ENCODE measurements at places on chromosomes 1 and 21.

DNA sequence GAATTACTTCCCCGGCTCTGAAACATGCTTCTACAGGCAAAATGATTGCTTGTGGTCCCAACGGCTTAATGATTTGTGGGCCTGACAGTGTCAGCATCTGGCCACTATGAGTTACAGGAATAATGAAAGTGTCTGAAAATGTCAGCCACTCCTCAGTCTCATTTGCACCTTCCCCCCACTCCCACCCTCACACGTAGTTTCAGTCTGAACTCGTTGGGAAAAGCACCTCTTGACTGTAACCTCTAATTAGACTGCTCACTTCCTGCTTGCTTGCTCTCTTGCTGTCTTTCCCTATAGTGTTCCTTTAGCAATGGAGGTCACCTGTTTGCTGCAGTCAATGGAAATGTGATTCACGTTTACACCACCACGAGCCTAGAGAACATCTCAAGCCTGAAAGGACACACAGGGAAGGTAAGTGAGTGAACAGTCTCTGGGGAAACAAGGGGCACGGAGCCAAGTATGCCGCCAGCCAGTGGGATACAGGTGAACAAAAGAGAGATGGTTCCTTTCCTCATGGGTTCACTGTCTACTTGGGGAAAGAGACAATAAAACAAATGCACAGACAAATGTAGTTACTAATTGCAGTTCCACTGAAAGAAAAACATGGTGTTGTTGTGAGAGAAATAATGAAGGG lies 27.1 kb downstream of the CFAP57 start:
- DNase-seq = no peak

DNA sequence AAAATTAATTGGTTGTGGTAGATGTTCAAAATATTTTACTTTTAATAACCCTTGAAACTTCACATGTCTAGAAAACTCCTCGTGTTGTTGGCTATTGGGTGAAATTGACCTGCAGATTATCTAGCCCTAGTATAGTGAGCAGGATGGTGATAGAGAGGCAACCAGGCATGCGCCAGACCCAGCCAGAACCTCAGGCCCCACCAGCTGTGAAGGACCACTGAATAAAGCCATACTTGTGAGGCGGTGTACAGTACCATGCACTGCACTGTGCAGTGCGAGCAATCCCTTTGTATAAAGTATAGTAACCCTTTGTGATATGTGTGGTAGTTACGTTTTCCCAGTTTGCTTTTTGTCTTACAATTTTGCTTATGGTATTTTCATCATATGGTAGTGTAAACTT lies 8.5 kb downstream of the TTF2 start:
- no peak for DNase-seq

DNA sequence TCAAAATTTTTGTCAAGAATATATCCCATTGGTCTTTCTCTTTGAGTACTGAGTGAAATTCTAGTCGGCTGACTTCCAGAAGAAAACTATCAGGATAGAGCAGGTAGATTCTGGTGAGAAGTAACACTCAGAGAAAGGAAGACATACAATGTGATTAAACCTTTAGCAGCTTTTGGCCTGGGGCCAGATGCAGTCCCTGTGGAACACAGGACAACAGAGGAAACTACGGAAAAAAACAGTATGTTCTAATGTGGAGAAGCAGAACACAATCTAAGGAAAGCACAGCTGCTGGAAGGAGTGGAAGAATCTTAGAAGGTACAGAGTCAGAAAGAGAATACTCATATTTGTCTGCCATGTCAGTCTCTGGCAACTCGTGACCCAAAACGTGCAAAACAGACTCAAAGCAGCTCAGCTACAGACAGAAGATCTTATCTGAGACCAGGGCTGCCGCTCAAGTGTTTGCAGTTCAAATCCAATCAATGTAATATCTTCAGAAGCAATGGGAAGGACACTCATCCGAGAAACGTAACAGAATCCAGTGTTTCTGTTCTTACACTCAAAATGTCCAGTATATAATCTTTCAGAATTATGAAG lies 283.8 kb downstream of the MRPL39 start:
- DNase-seq = no peak

DNA sequence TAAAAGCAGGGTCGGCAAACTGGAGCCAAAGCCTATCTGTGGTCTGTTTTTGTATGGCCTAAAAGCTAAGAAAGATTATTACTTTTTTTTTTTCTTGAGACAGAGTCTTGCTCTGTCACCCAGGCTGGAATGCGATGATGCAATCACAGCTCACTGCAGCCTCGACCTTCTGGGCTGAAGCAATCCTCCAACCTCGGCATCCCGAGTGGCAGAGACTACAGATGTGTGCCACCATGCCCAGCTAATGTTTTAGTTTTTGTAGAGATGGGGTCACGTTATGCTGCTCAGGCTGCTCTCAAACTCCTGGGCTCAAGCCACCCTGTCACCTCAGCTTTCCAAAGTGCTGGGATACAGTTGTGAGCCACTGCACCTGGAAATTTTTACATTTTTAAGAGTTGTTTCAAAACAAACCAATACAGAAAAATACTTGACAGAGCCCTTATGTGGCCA lies 6.5 kb upstream of the GLRX2 start:
- DNase-seq = peak; percentile 24

GRCh38 chr1:66552829-66553228 lies 18.9 kb downstream of the SGIP1 start:
- no peak for DNase-seq
